ENCODE measurements at places on chromosomes 5 and 9.

- no peak for DNase-seq
Measured at GRCh38 chr9:79481846-79482477, 89.8 kb upstream of the TLE4 start.

GRCh38 chr5:73709536-73710129 is 83.6 kb downstream of the ARHGEF28 start:
- no peak for DNase-seq

DNA sequence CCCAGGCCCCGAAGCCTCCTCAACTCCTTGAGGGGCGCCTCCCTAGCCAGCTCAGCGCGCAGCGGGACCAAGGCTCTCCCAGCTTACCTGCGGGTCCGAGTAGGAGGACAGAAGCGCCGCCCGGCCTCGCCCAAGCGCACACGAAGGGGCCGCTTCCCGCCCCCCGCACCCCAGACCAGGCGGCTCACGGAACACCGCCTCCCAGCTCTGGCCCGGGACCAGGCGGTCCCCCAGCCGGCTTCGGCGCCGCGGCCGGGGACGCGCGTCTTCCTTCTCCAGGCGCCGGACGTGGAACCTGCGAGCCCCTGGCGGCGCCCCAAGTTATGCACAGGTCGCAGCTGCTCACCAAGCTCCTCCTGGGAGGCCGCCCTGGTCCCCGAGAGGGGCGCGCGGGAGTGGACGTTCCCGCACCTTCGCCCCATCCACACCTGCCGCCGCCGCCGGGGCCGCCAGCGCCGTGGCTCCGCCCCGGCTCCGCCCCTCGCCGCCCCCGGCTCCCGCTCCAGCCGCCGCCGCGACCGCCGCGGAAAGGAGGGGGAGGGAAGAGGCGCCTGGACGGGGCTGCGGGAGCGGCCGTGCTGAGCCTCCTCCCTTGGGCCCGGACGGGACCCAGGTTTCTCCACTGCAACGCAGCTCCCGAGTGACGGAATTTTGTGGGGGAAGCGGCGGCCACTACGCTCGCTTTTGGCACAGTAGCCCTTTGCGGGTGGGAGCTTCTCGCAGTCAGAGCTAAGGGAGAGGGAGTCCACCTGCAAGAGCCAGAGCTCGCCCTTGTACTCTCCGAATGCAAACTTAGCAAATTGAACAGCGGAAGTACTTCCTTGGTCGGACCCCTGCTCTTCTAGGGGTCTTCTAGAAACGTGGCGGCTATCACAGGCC is 77.5 kb upstream of the IFNE start:
- DNase-seq, result no peak

- DNase-seq, result no peak
Measured at GRCh38 chr9:72312386-72312987, 52.5 kb downstream of the ZFAND5 start.

- no peak for DNase-seq
Measured at GRCh38 chr5:1541702-1542400, 18.1 kb upstream of the LPCAT1 start.

GRCh38 chr9:134406366-134407120 is 80.3 kb downstream of the RXRA start:
- DNase-seq, result no peak

DNA sequence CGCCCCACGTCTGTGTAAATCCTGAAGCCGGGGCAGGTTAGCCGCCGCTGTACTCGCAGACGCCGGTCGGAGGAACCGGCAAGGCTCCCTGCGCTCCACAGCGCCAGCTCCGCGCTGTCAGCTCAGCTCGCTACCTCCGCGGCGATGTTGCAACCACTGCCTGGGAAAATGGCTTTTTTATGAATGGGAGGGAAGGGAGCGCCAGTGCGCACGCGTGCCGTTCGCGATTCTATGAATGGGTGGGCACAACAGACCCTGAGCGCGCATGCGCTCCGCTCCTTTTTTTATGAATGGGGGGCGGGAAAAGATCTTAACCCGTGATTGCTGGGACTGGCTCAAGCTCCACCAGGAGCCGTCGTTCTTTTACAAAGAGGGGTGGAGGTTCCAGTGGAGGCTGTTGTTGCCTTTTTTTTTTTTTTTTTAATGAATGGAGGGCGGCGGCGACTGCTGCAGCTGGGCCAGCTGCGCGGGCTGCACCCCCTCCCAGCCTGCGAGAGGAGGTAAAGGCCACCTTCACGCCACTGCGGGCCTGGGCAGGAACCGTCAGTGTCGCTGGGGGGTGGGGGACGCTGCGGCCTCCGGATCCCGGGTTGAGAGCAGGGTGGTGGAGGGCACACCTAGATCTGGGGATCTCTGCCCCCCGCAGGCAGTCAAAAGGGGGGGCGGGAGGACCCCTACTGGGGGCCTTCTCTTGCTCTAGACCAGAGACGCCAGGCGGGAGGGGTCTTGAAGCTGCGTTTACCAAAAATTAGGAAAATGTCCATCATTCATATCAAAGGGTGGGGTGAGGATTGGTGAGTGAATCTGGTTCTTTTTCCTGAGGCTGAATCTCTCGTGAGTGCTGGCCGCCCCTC is at the start of gene SPRY4:
SPRY4 (minus strand) TSS at position 151 of the 854 bp plus-strand sequence. CDS start 9,913 bp downstream, outside the sequence.
- peak; percentile 65 for DNase-seq

DNA sequence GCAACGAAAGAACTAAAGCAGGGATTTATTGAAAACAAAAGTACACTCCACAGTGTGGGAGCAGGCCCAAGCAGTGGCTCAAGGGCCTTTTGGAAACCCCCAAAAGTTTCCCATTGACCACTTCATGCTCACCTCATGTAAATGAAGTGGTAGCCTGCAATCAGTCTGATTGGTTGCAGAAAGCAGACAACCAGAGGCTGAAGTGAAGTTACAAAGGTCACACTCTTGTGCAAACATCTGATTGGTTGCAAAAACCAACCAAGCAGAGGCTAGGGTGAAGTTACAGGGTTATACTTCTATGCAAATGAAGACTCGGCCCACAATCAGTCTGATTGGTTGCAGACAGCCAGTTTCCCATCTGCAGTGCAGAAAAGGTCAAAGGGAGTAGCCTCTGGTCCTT is 258.0 kb downstream of the YTHDC2 start:
- no peak for DNase-seq

DNA sequence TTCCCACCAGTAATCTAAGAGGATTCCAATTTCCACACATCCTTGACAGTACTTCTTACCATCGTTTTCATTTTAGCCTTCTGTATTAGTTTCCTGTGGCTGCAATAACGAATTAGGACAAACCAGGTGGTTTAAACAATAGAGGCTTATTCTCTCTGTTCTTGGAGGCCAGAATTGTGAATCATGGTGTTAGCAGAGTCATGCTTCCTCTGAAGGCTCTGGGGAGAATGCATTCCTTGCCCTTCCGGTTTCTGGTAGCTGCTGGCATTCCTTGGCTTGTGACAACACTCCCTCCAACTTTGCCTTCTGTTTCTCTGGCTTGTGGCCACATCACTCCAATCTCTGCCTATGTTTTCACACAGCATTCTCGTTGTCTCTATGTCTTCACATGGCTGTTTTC is 23.5 kb downstream of the RIGI start:
- no peak for DNase-seq

- no peak for DNase-seq
Measured at GRCh38 chr5:53882676-53883031, 322.2 kb downstream of the NDUFS4 start.

DNA sequence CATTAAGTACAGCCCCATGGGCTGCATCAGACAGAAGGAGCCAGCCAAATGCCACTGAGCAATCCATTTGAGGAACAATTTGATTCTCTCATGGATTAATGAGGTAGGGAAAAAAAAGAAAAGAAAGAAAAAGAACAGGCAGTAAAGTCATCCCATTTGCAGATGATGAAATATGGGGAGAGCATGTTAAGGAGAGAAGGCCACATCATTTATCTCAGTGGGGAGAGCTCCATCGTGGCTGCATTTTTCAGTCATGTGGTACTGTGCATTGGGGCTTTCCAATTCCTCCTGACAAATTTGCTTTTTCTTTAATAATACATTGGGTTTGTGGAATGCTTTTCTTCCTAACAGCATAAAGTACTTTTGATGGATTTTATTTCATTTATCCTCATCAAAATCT is 375.2 kb upstream of the TLE4 start:
- DNase-seq, result no peak

- no peak for DNase-seq
Measured at GRCh38 chr9:80501635-80502034, 929.9 kb downstream of the TLE4 start.

DNA sequence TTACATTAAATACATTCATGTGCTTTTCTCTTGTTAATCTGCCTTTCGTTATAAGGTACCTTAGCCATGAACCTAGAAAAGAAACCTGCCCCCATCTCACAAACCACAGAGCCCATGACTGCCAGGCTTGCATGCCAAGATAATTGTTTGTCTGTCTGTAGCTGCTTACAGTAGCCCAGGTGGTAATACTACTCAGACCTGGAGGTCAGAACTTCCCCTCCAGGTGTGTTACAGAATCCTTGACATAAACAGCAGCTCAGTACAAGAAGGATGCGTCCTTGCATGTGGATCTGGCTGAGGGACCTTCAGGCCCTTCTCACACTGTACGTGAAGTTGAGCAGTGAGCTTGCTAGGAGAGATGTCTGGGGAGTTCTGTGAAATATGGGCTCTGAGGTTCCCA is 291.4 kb downstream of the CSNK1G3 start:
- DNase-seq, result no peak

GRCh38 chr9:31302620-31303418 is 1081.6 kb upstream of the ACO1 start:
- DNase-seq, result no peak

GRCh38 chr5:66232706-66233445 is 88.8 kb downstream of the SREK1 start:
- no peak for DNase-seq

GRCh38 chr5:1192971-1193590 is 8.3 kb upstream of the SLC6A19 start:
- no peak for DNase-seq

- no peak for DNase-seq
Measured at GRCh38 chr9:15069106-15069505, 158.9 kb upstream of the FREM1 start.

GRCh38 chr9:135522137-135522877 is 1.1 kb downstream of the LCN1 start:
- no peak for DNase-seq

DNA sequence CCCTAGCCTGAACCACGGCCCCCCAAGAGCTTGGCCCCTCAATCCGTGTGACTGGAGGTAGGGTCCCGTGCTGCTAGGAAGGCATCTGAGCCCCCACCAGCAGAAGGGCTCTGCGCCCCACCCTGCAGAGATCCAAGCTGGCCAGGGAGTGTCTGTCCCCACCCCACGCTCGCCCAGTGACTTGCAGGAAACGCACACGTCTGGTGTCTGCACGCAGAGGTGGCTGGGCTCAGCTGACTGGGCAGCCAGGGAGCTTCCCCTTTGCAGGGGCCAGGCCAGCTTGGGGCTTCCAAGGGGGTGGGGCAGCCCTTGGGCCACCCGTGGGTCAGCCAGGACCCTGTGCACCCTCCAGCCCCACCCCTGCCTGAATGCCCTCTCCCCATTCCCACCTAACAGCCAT is 24.3 kb downstream of the NOTCH1 start:
- no peak for DNase-seq

DNA sequence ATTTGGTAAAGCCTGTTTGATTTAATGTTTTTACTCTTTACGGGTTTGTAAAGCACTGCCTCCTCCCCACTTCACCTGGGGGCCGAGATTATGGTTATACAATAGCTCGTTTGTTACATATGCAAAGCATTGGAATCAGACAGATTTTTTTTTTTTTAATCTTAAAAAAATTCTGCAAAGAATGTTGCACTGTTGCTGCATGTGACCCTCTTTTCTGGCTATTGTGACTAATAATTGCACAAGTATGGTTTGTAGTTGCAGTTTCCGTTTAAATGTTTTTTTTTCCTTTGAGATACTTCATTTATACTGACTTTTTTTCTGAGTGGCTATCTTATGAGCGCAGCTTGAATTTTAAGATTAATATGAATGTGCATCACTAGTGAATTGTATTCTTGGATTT is 165.3 kb downstream of the KDM4C start:
- DNase-seq, result no peak

GRCh38 chr9:78479441-78479840 is 182.5 kb downstream of the PSAT1 start:
- DNase-seq, result no peak

Measured in stimulated activated CD8-positive, alpha-beta memory T cell treated with anti-CD3 and anti-CD28 coated beads, Interleukin-15, amount 100 ng/mL, for 4 hours (primary cell).